Fibroblast of lung (primary cell): ENCODE measurements at places on chromosomes 5 and 9. TPM values are rescaled to one million over a fixed set of nuclear protein-coding genes. Genes with fewer than 3 reads are reported as not detected.

SLC6A18 gene
- total RNA-seq, result not detected in 2 replicates

SMIM33 gene
- not detected in 2 replicates for total RNA-seq

UBE2QL1 gene
- under 0.01 TPM in 1 of 2 replicates, not detected in the other for total RNA-seq

GARIN3 gene
- total RNA-seq, result not detected in 2 replicates

GRIN3A gene
- not detected in 2 replicates for total RNA-seq

IL11RA gene
- 6.9 and 8.2 TPM in 2 replicates for total RNA-seq

CNTFR gene
- 0.26 TPM in 1 of 2 replicates, not detected in the other for total RNA-seq

CDX1 gene
- under 0.01 and 0.33 TPM in 2 replicates for total RNA-seq

NUTM2F gene
- not detected in 2 replicates for total RNA-seq

KIF4B gene
- total RNA-seq, result under 0.01 TPM in 2 replicates

SCGB3A2 gene
- not detected in 2 replicates for total RNA-seq

PIP5KL1 gene
- total RNA-seq, result 0.77 and 2.5 TPM in 2 replicates

G3BP1 gene
- 110 and 132 TPM in 2 replicates for total RNA-seq

EPB41L4B gene
- 1.5 and 2.8 TPM in 2 replicates for total RNA-seq

HNRNPK gene
- 475 and 616 TPM in 2 replicates for total RNA-seq

ABCA1 gene
- total RNA-seq, result 60.4 and 75.2 TPM in 2 replicates

PFN3 gene
- total RNA-seq, result not detected in 2 replicates

SLC12A7 gene
- total RNA-seq, result 20.5 and 23.9 TPM in 2 replicates

SEC24A gene
- total RNA-seq, result 17.7 and 20.8 TPM in 2 replicates

PMPCA gene
- 26.4 and 31.3 TPM in 2 replicates for total RNA-seq

PSAT1 gene
- 85.0 and 115 TPM in 2 replicates for total RNA-seq

EGFL7 gene
- total RNA-seq, result 6.2 and 7.9 TPM in 2 replicates

CTXN3 gene
- total RNA-seq, result not detected in 2 replicates

GALNT12 gene
- total RNA-seq, result 18.2 and 27.2 TPM in 2 replicates

CARTPT gene
- total RNA-seq, result not detected in 2 replicates

BTNL8 gene
- not detected in 2 replicates for total RNA-seq

TRIM36 gene
- under 0.01 and 0.33 TPM in 2 replicates for total RNA-seq

RFK gene
- 21.3 and 22.8 TPM in 2 replicates for total RNA-seq

MEGF10 gene
- total RNA-seq, result under 0.01 TPM in 2 replicates

ANKRD31 gene
- 0.26 and 0.33 TPM in 2 replicates for total RNA-seq

SLC27A6 gene
- total RNA-seq, result 0.17 and 0.26 TPM in 2 replicates

SOHLH1 gene
- total RNA-seq, result not detected in 2 replicates

CREBRF gene
- 25.2 and 38.8 TPM in 2 replicates for total RNA-seq

GPX8 gene
- 75.5 and 84.7 TPM in 2 replicates for total RNA-seq

NMUR2 gene
- not detected in 2 replicates for total RNA-seq

QRFP gene
- total RNA-seq, result not detected in 2 replicates

CCNO gene
- total RNA-seq, result not detected in 2 replicates

C9 gene
- total RNA-seq, result under 0.01 and 0.33 TPM in 2 replicates
